Activated T-cell treated with anti-CD3 and anti-CD28 coated beads for 48 hours (primary cell): ENCODE measurements at places on chromosomes 6 and 20.
A peak's percentile ranks its signal among the peaks of the same experiment; 100 is the strongest.

DNA sequence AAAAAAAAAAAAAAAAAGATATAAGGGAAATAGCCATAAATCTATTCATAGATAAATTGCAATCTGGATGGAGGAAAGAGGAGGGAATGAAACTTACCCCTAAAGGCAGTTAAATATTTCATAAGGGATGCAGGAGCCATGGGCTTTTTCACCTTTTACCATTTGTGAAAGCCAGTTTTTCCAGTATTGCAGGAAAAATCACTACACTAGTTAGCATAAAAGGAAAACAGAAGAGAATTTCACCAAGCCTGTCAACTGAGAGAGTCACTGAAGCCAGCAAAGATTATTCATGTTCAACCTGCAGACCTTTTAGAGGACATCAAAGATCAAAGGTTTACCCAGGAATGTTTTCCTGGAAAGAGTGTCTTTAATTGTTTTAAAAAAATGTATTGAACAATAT is 969.7 kb downstream of the KIF16B start:
- no peak for DNase-seq

DNA sequence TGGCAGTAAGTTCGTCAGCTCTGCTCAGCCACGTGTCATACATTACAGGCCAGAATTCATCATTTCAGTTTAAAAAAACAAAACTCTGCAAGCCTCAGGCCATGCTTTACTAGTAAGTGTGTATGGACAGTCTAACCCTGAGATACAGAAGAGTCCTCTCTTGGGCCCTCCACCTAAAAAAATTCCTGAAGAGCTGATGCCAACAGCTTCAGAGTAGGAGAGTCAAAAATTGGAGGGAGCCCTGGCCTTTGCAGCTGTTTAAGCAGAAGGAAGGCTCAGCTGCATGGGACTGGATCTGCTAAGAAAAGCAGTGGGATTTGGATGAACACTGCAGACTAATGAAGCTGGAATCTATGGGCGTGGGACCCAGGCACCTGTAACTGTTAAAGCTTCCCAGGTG is 47.2 kb upstream of the FAM8A1 start:
- DNase-seq = no peak

- no peak for DNase-seq
Observed at GRCh38 chr6:3117912-3118352, 579 bp upstream of the BPHL start.

DNA sequence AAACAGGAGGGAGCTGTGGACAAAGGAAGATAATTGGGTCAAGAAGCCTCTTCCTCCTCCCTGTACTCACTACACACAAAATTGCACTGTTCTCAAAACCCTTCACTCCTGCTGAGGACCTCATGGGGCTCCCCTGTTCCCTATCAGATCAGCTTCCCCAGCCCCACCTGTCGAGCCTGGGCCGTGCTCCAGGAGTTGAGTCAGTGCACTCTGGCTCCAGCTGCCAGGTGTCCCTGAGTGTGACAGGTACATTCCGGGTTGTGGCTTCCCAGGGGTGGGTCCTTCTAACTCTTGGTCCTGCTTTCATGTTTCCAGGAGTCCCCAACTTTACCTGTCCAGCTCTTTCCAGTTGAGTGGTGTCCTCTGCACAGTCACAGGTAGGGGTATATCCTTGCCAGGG is 8.4 kb downstream of the RAB5IF start:
- no peak for DNase-seq

DNA sequence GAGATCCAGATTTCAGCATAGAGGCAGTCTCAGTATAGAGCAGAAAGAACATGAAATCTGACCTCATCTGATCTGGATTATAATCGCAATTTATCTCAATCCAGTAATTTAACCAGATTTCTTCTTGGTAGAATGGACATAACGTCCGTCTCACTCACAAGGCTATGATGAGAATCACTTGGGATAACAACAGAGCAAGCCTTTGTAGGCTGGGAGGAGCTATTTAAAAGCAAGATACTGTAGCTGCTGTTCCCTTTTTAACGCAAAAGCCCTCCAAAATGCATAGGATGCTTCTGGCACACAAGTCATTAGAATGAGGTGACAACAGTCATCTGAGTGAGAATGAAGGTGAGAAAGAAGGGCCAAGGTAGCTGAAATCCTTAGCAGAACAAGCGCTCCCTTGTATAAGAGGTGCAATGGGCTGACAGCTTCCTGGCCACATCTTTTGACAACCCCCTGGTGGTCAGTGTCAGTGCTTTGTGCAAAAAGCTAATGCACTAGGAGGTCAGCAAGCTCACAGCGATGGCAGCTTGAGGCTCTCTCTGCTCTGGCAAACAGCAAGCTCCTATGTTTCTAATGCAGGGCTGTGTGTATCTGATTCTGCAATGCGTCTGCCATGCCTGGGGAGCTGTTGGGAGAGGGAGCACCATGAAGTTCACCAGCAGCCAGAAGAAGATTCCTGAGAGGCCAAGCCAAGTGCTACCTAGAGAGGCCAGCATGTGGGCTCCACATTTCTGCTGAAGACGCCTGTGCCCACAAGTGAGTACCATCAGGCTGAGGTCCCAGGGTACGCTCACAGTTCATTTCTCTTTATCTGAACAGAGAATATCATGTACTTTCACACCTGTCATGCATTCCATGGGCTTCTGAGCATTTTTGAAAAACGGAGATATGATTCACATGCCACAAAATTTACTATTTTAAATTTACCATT is 16.2 kb downstream of the METTL24 start:
- no peak for DNase-seq

- peak; percentile 33 for DNase-seq
Observed at GRCh38 chr6:127515234-127515793, 3.8 kb downstream of the MTCL3 start.

- DNase-seq = no peak
Observed at GRCh38 chr6:79506251-79506650, 31.0 kb downstream of the LCA5 start.

DNA sequence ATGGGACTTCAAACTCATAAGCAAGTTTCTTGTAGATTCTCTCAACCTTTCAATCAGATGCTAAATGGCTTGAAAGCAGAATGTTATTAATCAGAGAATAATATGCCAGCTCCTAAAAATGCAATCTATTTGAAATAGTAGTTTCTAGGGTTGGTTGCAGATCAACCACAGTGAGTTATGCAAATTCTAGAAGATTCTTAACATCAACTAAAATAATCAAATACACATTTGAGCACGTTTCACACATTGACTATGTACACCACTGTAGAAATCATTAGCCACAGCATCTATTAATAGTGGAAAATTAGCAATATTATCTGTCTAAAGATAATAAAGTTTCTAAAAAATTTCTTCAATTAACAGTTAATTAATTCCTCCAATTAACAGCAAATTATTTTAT is 141.9 kb upstream of the GJE1 start:
- no peak for DNase-seq

DNA sequence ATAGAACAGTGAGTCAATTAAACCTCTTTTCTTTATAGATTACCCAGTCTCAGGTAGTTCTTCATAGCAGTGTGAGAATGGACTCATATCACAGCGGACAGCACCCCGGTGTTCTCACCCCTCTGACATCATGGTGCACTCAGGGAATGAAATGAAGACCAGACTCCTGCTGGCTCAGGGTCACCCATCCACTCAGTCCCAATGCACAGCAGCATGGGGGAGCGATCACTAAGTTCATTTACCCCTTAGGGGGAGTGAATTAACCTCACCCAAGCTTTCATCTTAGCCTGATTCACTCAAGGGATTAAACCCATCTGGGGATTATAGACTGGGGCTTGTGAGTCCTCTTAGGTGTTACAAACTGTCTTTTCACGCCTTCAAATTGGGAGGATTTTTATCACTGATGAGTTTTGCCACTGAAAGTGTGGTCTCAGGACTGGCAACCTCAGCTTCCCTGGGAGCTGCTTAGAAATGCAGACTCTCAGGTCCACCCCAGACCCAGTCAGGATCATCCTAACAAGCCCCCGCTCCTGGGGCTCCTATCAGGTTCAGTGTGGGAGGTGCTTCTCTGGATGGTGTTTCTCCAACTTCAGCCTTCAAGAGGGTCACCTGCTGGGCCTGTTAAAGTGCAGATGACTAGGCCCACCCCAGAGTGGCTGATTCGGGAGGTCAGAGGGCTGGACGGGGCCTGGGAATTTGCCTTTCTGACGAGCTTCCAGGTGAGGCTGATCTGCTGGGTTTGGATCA is 44.3 kb upstream of the FRMD1 start:
- no peak for DNase-seq

DNA sequence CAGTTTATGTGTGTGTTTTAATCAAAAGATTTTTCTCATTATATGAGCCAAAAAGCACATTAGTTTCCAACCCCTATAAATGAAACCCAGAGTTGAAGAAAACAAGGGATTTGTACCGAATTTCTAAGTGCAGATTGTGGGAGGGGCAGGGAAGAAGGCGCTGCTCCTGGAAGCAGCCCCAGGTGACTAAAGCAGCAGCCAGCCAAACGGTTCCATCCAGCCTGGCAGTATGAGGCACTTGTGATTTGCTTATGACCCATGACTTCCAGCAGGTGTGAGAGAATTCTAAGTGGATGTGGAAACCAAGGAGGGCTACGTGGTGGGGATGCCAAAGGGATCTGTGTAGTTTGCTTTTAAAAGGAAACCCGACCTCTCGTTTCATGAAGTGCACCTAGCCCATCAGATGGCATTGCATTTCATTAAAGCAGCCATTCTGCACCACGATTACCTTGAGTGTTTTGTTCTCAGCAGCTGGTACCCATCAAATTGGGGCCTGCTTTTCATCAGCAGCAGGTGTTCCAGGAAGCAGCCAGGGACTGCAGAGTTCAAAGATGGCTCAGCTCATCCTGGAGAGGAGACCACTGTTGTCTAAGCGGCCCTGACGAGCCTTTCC is 79.1 kb downstream of the DTD1 start:
- DNase-seq = no peak
